ENCODE measurements at places on chromosomes 2 and 18.
A peak's percentile ranks its signal among the peaks of the same experiment; 100 is the strongest.

- DNase-seq = no peak
These were observed 7.2 kb downstream of the PCARE start for GRCh38 chr2:29066997-29067605.

DNA sequence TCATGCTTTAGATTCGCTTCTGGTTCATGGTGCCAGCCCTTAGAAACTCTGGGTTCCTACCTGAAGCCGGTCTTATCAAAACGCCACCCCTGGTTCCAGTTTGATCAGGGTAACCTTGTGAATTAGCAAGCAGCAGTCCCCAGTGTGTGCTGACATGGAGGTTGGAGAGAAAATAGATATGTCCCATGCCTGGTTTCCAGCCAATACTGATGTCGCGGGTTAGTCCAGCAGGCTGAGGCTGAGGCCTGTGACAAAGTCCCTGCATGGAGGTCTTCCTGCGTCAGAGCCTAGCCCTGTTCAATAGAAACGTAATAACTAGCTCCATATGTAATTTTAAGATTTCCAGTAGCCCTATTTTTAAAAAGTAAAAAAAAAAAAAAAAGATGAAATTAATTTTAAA is 28.2 kb downstream of the LPIN1 start:
- DNase-seq = no peak

GRCh38 chr2:144475044-144475443 is 44.9 kb downstream of the ZEB2 start:
- DNase-seq = no peak

GRCh38 chr18:42176599-42176998 is 221.6 kb downstream of the PIK3C3 start:
- DNase-seq = no peak

GRCh38 chr2:17181051-17181752 is 337.0 kb downstream of the RAD51AP2 start:
- DNase-seq = no peak

- peak; percentile 32 for DNase-seq
These were observed 94.0 kb upstream of the GLS start for GRCh38 chr2:190786404-190787166.

DNA sequence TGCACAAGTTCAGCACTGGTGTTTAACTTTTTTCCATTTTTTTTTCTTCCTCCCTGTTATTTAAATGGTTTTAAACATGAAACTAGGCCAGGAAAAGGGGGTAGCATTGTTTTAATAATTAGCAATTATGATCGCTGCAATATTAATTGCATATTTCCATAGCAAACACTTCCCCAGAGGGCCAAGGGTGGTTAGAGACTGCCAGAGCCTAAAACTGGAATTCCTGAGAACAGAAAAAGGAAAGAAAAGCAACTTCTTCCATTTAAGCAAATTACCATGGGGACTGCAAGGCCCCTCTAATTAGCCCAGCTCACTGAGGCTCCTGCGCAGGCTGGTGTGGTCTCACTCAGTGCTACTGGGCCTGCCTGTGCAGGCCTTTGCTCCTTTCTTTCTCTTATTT is 201.5 kb downstream of the SMAD2 start:
- DNase-seq = no peak

GRCh38 chr2:172930871-172931255 is 144.8 kb upstream of the MAP3K20 start:
- DNase-seq = no peak

DNA sequence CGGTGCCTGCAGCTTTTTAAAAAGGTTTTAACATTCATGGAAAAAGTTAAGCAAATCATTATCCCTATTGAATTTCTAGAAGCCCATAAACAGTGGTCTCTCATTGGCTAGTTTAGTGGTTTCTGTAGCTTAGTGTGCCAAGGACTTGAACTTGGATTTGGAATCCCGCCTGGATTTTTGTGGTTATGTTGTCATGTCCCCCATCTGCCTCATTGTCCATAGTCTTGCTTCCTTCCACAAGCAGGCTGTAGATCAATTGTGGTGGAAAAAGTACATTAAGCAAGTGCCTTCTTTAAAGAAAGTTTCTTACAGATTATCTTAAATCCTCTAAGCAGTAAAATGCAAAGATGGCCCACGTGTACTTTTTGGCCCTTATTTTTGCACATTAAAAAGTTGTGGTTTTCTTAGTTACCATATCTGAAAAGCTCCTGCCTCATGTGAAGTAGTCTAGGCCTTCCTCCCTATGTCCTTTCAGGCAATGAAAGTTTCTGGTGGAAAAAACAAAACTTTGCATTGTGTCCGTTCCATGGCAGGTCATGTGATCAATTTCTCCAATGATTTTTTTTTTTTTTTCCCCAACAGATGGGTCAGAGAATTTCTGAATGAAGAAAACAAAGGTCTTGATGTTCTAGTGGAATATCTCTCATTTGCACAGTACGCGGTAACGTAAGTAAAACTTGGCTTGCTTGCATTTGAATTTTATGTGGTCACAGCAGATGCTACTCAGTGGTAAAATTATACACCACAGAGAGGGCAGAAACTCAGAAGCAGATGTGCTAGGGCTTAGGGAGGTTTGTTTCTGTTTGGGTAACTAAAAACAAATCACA is 158.9 kb downstream of the PRPF40A start:
- DNase-seq = no peak

GRCh38 chr2:21814588-21815149 is 690.9 kb downstream of the TDRD15 start:
- DNase-seq = no peak

- no peak for DNase-seq
These were observed 4.7 kb downstream of the CDK5R2 start for GRCh38 chr2:218964041-218964771.

GRCh38 chr2:151904807-151905206 is 76.6 kb upstream of the ARL5A start:
- DNase-seq = no peak

- no peak for DNase-seq
These were observed 14.0 kb upstream of the TNS1 start for GRCh38 chr2:218016810-218017209.

DNA sequence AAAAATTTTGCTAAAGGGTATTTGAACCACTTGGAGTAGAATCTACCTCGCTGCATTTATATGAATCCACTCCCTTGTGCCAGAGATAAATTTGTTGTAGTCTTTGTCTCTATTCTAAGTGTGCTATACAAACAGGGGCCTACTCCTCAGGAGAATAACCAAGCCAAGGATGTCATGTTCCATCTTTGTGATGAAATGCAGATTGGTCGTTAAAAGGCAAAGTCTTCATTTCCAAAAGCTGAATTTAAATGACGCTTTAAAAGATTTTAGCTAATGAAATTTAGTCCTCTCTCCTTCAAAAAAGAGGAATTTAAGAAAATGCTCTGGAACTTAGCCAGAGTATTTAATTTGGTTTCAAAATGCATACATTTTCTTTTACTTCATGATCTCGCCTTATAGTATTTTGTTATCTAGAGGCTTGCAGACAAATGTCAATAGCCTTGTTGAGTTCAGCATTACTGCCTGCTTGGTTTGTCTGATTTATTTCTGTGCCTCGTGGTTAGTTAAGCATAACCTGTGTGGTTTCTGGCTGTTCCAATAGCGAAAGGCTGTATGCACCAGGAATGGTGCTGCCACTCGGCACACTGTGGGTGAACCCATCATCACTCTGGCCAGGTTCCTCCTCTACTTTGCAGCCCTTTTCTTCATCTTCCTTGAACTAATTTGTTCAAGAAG is 417.6 kb downstream of the ZNF521 start:
- no peak for DNase-seq

GRCh38 chr2:127706215-127706990 is 5.1 kb downstream of the SFT2D3 start:
- DNase-seq = no peak

- no peak for DNase-seq
These were observed 98.3 kb upstream of the TMEM17 start for GRCh38 chr2:62604336-62604735.

- DNase-seq = no peak
These were observed 63.5 kb downstream of the ZNF521 start for GRCh38 chr18:25288340-25288938.

GRCh38 chr2:133976659-133977058 is 277.2 kb upstream of the MGAT5 start:
- DNase-seq = no peak

- DNase-seq = no peak
These were observed 117.1 kb downstream of the RAD51AP2 start for GRCh38 chr2:17401096-17401495.

Measured in stimulated activated effector memory CD8-positive, alpha-beta T cell treated with anti-CD3 and anti-CD28 coated beads, Interleukin-12 subunit alpha, Interleukin-12 subunit beta, amount 100 ng/mL, for 72 hours (primary cell).